Stimulated activated CD8-positive, alpha-beta memory T cell treated with anti-CD3 and anti-CD28 coated beads, Interleukin-7, amount 100 ng/mL, for 24 hours (primary cell): ENCODE measurements at places on chromosomes 3 and 15.

DNA sequence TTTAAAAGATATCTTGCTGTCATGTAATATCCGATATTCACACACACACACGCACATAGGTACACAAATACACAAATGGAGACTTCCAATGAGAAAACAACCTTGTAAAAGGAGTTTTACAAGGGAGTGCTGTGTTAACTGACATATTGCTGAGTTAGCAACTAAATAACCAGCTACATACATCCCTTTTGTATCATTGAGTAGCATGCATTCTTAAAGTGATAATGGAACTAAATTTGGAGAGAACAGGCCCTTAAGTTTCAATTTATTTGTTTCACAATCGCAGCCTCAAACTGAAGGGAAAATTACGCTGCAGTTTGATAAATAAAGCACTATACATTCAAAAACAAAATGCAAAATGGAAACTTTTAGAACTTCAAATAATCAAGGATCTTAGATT lies 1046.0 kb upstream of the NR2F2 start:
- DNase-seq, result no peak

- no peak for DNase-seq
These were observed 71.3 kb downstream of the CLSTN2 start for GRCh38 chr3:140006331-140006730.

DNA sequence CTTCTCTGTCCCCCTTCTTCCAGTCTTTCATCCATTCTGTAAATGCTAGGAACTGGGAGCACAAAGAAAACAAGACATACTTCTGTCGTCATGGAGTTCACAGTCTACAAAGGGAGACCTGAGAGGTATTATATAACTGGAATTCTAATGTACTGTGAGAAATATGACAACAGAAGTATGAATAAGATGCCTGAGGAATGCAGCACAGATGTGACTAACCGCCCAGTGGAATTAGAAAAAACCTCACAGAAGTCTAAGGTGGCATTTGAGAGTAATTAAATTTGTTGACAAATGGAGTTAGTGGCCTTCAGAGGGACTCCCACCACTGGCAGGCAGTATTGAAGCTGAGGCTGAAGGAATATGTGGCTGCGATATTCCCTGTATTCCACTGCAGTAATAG lies 168.5 kb upstream of the FAM3D start:
- DNase-seq, result no peak

DNA sequence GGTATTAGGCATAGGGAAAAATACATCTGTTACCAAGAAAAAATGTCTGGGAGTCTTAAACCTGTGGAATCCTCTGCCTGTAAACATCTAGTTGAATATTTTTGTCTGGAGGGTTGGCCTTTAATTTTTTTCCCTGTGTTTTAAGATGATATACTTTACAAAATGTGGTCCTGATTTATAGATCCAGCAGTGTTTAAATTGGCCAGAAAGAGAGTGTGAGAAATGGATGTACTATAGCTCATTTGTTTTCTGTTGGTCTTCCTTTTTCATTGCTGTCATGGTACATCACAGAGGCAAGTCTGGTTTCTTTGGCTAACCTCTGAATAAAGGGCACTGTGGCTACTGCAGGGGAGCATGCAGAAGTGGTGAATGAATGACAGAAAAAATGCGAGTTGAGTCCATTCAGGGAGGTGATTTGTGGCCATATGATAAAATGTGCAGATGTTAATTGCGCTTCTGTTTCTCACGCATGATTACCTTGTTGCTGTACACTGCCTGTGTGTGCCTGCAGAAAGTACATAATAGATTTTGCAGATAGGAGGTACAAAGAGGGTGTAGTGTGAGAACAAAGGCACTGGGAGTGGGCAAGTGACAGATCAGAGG lies 150.0 kb downstream of the NFKBIZ start:
- DNase-seq, result no peak

DNA sequence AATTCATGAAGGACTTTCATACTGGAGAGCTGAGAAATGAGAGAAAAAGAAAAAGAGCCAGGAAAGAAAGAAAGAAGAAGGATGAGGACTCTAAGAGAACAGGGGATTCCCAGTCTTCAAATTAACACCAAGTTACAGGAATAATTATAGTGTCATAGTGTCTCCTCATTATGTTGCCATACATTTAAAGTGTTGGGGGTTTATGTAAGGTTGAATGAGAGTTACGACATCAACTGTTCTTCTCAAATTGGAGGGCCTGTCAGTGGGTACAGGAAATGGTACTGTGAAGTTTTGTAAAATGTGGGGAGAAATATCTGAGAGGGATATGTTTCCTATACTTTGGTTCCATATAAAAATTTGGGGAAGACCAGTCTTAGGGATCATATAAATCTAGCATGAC lies 12.3 kb upstream of the CD200 start:
- no peak for DNase-seq

GRCh38 chr15:60416484-60416883 lies 18.7 kb upstream of the ANXA2 start:
- DNase-seq, result no peak

DNA sequence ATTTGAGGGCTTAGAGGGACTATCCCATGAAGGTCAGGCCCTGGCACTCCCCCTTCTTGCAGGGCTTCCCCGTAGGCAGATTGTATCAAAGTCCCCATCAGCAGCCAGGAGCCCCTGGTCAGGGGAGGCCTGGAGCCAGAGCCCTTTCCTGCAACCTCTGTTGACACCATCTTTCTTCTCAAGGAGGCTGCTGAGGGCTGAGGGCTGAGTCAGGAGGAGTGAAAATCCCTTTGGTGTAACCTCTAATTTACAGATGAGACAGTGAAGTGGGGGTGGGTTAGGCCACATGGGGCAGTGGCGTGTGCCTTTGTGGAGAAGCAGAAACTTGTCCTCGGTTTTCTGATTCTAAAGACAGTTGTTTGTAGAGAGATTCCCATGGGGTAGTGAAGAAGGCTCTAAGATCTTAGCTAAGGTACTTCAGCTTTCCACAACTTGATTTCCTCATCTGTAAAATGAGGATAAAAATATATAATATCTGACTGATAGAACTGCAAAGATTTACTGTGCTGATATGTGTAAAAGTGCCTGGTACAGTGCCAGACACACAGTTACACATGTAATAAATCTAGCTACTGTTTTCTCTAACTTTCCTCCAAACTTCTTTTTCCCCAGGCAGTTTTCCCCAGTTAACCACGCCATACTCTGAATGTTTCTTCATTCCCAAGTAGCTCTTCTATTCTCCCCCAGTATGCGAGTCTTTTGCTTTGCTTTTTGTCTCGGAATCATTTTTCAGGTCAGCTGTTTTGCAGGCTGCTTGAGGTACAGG lies 249.4 kb upstream of the TPM1 start:
- DNase-seq, result no peak

DNA sequence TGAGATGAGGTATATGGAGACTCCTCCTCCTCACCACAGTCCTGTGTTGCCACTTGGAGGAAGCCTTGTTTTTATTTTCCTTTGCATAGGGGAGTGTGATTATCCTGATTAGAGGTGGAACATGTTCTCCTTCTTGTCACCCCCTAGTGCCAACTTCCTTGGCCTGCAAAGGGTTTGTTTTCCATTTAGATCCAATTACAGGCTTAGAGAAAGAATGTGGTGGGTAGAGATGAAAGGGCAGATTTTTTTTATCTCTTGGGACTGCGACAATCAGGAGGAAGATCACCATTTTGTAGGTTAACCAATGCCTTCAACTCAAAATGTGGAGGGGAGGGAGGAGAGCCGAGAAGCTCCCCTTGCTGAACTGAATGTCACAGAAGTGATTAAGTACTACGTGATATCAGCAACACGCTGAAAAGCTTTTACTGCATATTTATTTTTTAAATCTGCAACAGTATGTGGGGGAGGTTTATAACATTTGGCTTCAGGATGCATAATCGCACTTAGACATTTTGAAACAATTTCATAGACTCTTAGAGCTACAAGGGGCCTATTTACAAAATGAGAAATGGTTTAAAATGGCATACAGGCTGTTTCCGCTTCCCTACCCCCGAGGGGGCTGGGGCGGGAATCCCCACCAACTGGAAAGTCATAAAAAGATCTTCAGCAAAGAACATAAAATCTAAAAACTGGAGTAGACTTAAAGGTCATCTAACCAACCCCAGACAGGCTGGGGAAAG lies 2.4 kb downstream of the LMCD1 start:
- DNase-seq, result no peak

GRCh38 chr3:156543043-156543555 lies 11.8 kb downstream of the SSR3 start:
- no peak for DNase-seq

DNA sequence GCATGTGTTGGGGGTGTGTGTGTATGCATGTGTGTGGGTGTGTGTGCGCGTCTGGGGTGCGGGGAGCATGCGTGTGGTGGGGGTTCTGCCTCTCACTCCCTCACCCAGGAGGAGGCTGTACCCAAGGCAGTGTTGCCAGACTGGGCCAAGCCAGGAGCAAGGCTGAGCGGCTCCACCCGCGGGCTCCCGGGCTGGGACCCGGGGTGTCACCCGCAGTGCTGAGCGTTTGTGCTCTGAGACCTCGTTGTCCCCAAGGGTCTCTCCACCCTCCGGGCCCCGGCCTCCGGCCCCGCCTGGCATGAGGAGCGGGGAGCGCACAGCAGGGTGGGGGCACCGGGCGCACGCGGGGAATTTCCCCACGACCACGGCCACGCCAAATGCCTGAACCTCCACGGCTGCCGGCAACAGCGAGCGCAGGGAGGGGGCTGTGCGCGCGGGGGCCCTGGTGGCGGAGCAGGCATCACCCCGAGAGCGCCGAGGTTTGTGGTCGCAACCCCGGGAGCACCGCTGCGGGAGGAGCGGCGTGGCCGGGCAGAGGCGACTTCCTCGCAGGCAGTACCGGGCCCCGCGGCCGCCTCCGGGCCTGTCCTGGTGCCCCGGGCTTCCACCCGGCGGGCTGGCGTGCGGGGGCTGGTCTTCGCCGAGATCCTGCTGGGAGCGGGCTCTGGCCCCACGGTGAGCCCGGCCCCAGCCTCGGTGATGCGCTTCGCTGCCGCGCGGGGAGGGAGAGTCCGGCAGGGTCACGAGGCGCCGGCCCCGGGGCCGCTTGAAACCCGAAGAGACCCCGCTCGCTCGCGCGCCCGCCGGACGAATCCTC lies 7.4 kb upstream of the OCA2 start:
- DNase-seq, result no peak

DNA sequence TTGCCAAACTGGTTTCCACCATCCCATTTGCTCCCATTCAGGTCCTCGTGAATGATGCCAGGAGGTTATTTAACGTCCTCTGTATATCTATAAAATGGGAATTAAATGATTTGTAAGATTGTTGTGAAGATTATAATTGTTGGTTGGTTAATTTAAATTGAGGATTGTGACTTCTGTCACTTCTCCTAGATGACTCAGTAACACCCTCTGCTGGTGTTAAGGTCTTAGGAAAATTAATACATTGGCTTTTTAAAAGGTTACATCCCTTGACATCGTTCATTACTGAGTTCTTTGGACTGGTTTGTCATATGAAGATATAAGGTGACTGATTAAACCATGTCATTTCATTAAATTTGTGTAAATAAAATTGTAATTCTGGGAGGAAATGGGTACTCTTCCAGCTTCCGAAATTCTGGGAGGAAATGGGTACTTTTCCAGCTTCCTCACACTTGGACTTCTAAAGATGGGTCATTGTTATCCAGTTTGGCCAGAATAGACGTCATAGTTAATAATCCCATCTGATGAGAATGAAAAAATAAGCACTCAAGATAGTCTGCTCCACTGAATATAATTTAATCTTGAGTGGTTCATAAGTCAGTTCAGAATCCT lies 33.3 kb upstream of the PAQR5 start:
- no peak for DNase-seq

DNA sequence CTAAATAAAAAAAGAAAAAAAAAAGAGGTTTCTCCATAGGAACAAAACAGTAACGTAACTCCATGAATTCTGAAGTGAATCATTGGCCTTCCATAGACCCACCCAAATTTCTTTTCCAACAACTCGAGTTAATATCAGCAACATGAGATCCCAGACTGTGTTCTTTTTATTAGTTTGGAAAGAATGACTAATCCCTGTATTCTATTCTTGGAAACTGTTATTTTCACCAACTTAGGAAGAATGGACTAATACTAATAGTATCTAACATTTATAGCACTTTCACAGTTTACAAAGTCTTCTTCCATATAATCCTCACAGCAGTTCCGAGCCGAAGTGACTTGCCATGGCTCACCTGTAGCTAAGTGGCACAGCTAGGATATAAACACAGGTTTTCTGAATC lies 72.7 kb upstream of the SLC4A7 start:
- DNase-seq, result no peak

DNA sequence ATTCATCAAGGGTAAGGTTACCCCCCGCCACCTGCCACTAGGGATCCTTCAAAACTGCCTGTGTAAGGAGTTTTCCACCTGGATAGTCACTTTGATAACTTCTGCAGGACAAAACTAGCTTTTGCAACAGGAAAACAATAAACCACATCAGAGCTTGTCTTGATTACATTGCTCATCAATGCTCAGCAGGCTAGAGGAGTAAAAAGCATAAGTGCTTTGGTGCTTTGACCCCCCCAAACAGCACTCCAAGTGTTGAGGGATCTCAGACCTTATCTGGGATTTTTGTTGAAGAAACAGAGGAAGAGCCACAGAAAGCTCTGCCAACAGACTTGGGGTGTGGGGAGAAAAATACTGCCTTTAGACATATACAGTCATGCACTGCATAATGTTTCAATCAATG lies 10.8 kb upstream of the PHLDB2 start:
- no peak for DNase-seq

GRCh38 chr15:79051941-79052731 lies 38.4 kb downstream of the RASGRF1 start:
- no peak for DNase-seq

DNA sequence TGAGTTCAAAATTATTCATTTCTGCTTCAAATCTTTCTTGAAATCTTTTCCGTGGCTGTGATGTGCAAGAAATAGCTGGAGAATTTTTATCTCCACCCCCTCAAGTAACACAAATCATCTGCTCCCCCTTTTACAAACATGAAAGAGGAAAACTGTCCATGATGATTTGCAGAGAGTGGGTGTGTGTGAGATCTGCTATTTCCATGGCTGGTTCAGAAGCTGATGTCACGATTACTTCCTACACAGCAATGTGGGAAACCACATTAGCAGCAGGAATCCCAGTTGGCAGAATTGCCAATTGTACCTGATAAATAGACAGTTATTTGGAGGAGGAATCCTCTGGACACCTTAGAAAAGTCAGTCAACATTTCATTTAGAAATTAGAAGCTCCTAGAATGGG lies 75.2 kb upstream of the GRM7 start:
- no peak for DNase-seq

- peak; percentile 15 for DNase-seq
These were observed 826 bp downstream of the LRRC58 start for GRCh38 chr3:120348065-120348990.

- DNase-seq, result peak; percentile 94
These were observed at the start of gene DENND4A for GRCh38 chr15:65792138-65792987. Gene DENND4A (minus strand): TSS chr15:65792293. CDS start chr15:65756450, 35,843 bp downstream.

- DNase-seq, result no peak
These were observed 1264.3 kb upstream of the ALCAM start for GRCh38 chr3:104102386-104102785.

- DNase-seq, result no peak
These were observed 48.1 kb upstream of the PCSK6 start for GRCh38 chr15:101537483-101538080.

GRCh38 chr3:9019259-9019961 lies 56.1 kb upstream of the RAD18 start:
- DNase-seq, result no peak

GRCh38 chr15:100902436-100903167 lies 16.6 kb upstream of the LRRK1 start:
- DNase-seq, result no peak

GRCh38 chr3:130963444-130963843 lies 63.2 kb downstream of the ASTE1 start:
- DNase-seq, result no peak
